ENCODE measurements at places on chromosomes 16 and 17. TPM values are rescaled to one million over a fixed set of nuclear protein-coding genes. Genes with fewer than 3 reads are reported as not detected.

CDT1 gene
- total RNA-seq: 78.9 TPM

PRSS53 gene
- total RNA-seq: 5.5 TPM

NEUROD2 gene
- total RNA-seq: not detected

ZKSCAN2 gene
- 4.7 TPM for total RNA-seq

RAMP2 gene
- not detected for total RNA-seq

NPIPA3 gene
- total RNA-seq: 4.0 TPM

USP6 gene
- total RNA-seq: 0.05 TPM

CACNG3 gene
- not detected for total RNA-seq

TIMM22 gene
- total RNA-seq: 11.4 TPM

KRT27 gene
- total RNA-seq: not detected

MYADML2 gene
- total RNA-seq: not detected

GRIN2A gene
- not detected for total RNA-seq

ZSCAN10 gene
- 0.24 TPM for total RNA-seq

SCIMP gene
- not detected for total RNA-seq

RUNDC3A gene
- 0.64 TPM for total RNA-seq

TMEM238L gene
- not detected for total RNA-seq

SLC6A2 gene
- total RNA-seq: not detected

ZNF232 gene
- total RNA-seq: 12.6 TPM

CRHR1 gene
- total RNA-seq: not detected

GRAPL gene
- total RNA-seq: 23.2 TPM

TEKT1 gene
- not detected for total RNA-seq

MYH1 gene
- not detected for total RNA-seq

KRTAP4-3 gene
- not detected for total RNA-seq

EIF4A3 gene
- total RNA-seq: 121 TPM

PDIA2 gene
- not detected for total RNA-seq

TPSD1 gene
- total RNA-seq: not detected

All from T-helper 1 cell treated with Interleukin-12 subunit alpha and Interleukin-12 subunit beta and Interleukin-4 antibody, amounts not matched to agents 30 ng/mL and 1 ng/mL, for 36 hours (primary cell).